ENCODE measurements at places on chromosomes 7 and 10. TPM values are rescaled to one million over a fixed set of nuclear protein-coding genes. Genes with fewer than 3 reads are reported as not detected.

Gene COL13A1
- total RNA-seq = 74.8 TPM

Gene NT5C2
- 97.2 TPM for total RNA-seq

DNA sequence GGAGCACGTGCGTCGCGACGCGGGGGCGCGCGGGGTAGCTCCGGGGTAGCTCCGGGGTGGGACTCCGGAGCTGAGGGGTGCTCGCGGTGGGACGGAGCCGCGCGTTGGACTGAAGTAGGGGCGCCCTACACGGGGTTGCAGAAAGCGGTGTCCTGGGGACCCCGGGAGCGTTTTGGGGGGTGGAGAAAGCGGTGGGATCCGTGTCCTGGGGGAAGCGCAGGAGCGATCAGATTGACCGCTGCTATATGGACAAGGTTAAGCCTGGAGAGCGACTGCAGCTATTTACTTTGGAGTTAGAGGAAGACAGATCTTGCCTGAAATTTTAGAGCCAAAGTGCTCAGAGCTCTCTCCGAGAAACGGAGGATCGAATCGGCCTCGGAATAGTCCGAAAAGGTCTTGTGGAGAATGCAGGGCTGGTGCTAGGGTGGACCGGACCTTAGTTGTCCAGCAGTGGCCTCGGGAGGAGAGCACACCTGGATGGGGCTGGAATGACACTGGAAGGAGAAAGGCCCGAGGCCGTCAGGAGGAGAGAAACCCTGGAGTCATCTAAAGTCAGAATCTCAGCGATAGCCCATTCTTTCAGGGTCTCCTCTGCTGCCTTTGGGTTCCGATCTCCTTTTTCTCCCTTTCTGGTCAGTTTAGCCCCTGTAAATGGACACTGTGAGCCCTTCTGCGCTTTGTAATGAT is 564 bp downstream of the PDSS1 start:
- no peak for DNase-seq

Gene C10orf105
- not detected for total RNA-seq

- DNase-seq = no peak
These were observed 2.7 kb downstream of the STK17A start for GRCh38 chr7:43585562-43585961.

GRCh38 chr7:114418117-114418516 is 3.5 kb downstream of the FOXP2 start:
- DNase-seq = no peak

DNA sequence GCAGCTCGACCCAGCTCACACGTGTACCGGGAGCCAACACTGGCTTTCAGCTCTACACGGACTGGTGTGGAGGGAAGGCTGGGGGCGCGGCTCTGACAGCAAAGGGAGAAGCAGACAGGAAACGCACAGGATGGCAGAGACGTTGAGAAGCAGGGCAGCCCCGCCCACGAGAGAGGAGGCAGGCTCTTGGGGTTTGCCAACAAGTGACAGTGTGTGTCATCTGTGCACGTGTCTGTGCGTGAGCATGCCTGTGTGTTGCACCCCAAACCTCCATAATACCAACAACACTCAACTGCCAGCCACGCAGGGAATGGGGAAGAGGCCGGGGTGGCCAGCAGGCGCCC is 64.4 kb upstream of the PDGFA start:
- no peak for DNase-seq

Gene ZNF775
- total RNA-seq = 5.8 TPM

DNA sequence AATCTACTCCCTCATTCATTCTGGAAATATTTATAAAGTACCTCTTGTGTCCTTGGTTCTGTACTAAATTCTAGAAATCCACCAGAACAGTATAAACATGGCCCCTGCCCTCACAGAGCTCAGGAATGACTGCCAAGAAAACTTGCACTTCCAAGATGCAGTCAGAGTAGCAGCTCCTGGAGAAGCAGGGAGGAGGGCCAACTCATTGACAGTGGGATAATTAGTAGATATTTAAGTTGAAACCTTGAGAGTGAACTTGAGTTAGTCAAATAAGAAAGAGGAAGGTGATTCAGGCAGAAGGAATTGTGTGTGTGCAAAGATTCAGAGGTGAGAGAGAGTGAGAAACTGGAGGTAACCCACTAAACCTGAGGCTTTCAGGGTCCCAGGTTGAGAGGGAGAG is 182.2 kb upstream of the INHBA start:
- DNase-seq = no peak

GRCh38 chr10:3074145-3074665 is 6.9 kb downstream of the PFKP start:
- DNase-seq = peak; percentile 47

GRCh38 chr7:69608878-69609277 is 10.6 kb downstream of the AUTS2 start:
- DNase-seq = no peak

Gene CDNF
- total RNA-seq = 0.29 TPM

- no peak for DNase-seq
These were observed 322.4 kb downstream of the HGF start for GRCh38 chr7:81447351-81447952.

- no peak for DNase-seq
These were observed 37.6 kb downstream of the UNC5B start for GRCh38 chr10:71249996-71250395.

Gene CABCOCO1
- not detected for total RNA-seq

Gene ABHD11
- total RNA-seq = 23.6 TPM

Gene ATRNL1
- total RNA-seq = 36.2 TPM

Gene EMX2
- total RNA-seq = not detected

Gene OPN1SW
- not detected for total RNA-seq

- no peak for DNase-seq
These were observed 259.7 kb downstream of the CALN1 start for GRCh38 chr7:72152161-72153131.

Gene ECHDC3
- total RNA-seq = 15.3 TPM

DNA sequence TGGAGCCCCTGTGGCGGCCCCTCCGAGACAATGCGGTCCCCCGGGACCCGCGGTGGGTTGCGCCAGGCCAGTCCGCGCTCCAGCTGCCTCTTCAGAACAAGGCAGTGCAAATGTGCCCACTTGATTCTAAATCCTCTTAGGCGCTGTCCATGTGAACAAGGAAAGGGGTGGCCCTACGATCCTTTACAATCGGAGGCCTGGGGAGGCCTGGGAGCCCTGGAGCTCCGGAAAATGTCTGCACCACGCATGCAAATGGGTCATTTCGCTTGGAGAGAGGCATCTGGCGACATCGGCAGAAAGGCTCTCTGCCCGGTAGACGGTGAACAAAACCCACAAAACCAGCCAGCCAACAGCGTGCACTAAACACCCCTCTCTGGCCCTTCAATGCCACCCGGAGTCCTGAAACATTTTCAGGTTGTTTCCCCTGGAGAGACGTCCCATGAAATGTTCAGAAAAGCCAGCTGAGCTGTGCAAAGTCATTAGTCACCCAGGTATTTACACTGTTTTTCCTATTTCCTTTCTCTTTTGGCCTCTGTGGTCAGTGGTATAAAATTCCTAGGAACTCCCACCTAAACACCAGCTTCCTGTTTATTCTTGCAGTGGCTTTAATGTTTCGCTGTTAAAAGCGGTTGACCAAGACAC is 102.8 kb upstream of the ZNF438 start:
- peak; percentile 92 for DNase-seq

- DNase-seq = no peak
These were observed 151.3 kb downstream of the REEP3 start for GRCh38 chr10:63672491-63672890.

Gene HOXA6
- not detected for total RNA-seq

DNA sequence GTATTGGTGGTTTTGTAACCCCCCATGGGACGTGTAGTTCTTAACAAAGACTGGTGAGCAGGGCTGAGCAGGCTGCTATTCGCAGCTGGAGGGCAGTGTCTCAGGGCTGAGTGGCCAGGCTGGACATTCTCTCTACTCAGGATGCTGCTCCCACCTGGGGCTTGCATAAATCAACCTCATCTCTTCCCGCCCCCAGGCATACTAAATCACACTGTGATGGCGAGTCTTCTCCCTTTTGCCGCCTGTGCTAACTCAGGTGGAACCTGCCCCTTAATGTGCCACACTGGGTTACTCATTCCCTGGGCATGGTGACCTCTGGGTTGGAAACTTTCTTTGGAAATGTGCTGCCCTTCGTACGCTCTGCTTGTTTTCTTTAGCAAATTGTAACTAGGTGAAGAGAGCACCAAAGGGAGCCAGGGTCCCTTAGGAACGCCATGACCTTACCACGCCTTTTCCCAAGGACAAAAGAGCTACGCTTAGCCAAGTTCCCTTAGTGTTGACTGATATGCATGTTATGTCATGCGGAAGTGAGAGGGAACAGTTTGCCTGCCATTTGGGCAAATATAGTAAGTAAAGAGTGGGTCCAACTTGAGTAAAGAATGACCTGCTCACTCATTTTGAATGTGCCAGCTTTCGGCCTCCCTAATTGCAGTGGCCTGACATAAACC is 40.4 kb upstream of the COBL start:
- DNase-seq = no peak

DNA sequence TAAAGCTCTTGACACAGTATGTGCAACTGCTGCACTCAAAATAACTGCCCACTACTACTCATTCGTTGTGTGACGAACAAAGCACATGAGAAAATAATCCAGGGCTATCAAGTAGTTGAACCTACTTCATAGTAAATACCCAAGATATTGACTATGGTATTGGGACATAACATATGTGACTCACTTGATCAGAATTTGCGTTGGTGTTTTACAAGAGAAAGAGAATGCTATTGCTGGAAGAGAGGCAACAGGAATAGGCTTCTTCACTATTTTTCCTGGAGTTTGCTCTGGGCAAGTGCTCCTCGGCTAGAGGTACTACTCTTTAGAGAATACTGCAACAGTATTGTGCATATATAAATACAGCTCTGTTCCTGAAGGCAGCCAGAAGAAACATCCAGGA is 2.5 kb downstream of the DGKB start:
- no peak for DNase-seq

DNA sequence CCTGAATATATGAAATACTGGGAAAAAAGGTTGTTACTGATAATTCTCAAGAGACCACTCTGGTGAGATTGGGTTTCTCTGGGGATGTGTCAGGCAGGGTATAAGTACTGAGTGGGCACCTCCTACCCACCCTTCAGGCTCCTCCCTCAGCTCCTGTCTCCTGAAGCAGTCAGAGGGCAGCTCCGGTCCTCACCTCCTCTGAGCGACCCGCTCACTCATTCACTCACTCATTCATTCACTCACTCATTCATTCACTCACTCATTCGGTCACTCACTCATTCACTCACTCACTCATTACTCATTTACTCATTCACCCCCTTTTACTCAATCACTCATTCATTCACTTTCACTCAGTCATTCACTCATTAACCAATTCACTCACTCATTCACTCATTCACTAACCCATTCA is 6.9 kb upstream of the PFKP start:
- no peak for DNase-seq

DNA sequence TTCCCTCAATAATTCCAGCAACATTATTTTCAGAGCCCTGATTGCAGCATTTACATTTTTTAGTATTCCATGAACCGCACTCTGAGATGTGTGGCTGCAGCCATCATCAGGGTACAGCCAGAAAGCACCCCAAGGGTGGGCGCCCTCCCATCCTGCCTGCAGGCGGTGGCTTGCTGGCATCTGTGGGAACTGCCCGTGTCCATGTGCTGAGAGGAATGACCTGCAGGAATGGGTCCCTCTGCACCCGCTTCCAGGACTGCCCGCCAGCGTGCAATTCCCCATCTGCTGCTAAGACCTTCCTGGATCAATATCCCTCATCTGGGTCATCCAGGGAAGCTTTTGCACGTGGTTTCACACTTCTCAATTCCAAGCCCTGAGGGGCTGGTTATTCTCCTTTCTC is 32.8 kb upstream of the NUB1 start:
- no peak for DNase-seq

DNA sequence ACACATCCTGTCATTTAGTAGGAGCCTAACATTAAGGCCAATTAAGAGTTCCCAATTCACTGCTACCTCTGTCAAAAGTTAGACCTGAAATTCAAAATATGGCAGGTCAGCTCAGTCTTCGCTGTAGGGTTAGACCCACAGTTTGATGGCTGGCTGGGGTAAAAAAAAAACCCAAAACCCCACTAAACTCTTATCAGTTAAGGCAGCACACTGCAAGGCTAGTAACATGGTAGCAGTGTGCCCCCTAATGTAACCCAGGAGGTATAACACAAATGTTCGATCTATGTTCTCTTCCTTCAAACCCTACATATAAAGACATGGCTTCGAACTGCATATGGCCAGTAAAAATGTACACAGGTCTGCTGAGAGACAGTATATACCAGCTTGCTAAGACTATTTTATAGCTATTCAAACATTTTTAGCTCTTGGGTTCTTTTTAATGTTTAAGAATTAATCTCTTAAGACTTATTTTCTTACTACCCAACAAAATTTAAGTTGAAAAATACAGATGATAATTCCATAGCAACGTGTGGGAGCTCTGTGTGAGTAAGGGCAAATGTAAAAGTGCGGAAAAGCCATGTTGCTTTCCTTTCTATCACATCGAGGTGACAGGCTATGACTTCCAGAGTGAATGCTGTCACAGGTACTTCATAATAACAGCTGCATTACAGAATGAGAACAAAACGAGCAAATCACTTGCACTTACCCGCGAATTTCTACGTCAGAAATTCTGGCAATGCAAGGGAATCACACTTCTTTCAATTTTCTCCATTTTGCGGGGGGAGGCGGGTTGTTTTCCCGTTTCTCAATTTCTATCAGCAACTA is 168.4 kb upstream of the IMMP2L start:
- DNase-seq = no peak

Gene ACSL5
- total RNA-seq = 3.2 TPM

Gene GIMAP1
- not detected for total RNA-seq

- DNase-seq = no peak
These were observed 27.8 kb downstream of the ZNF33A start for GRCh38 chr10:38038107-38038931.

DNA sequence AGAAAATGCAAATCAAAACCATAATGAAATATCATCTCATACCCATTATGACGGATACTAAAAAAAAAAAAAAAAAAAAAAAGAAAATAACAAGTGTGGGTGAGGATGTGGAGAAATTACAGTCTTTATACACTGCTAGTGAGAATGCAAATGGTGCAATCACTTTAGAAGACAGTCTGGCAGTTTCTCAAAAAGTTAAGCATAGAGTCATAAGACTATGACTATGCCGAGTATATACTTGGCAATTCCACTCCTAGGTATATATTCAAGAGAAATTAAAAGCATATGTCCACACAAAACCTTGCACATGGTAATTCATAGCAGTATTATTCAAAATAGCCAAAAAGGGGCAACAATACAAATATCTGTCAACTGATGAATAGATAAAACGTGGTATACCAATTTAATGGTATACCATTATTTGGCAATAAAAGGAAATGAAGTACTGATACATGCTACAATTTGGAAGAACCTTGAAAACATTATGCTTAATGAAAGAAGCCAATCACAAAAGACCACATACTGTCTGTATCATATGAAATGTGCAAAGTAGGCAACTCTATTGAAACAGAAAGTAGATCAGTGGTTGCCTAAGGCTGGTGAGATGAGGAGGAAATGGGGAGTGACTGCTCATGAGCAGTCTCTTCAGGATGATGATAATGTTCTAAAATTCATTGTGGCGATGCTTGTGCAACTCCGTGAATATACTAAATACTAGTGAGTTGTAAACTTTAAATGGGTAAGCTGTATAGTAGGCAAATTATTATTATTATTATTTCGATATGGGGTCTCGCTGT is 90.1 kb upstream of the NANOS1 start:
- no peak for DNase-seq
